ENCODE measurements at places on chromosomes 12 and 14. TPM values are rescaled to one million over a fixed set of nuclear protein-coding genes. Genes with fewer than 3 reads are reported as not detected.

The STAB2 gene
- total RNA-seq, result not detected

The AICDA gene
- total RNA-seq, result 0.18 TPM

The CPNE6 gene
- not detected for total RNA-seq

The OAS1 gene
- 4.5 TPM for total RNA-seq

The TEAD4 gene
- total RNA-seq, result 2.1 TPM

The SERPINA6 gene
- not detected for total RNA-seq

The C1R gene
- 1.2 TPM for total RNA-seq

The SIX4 gene
- total RNA-seq, result not detected

The KCNK10 gene
- not detected for total RNA-seq

The VRTN gene
- not detected for total RNA-seq

The BEGAIN gene
- total RNA-seq, result 2.4 TPM

The MANSC4 gene
- total RNA-seq, result not detected

The ESR2 gene
- total RNA-seq, result 0.93 TPM

The CCDC177 gene
- not detected for total RNA-seq

The TMEM233 gene
- not detected for total RNA-seq
